ENCODE measurements at places on chromosomes 6 and 20.

DNA sequence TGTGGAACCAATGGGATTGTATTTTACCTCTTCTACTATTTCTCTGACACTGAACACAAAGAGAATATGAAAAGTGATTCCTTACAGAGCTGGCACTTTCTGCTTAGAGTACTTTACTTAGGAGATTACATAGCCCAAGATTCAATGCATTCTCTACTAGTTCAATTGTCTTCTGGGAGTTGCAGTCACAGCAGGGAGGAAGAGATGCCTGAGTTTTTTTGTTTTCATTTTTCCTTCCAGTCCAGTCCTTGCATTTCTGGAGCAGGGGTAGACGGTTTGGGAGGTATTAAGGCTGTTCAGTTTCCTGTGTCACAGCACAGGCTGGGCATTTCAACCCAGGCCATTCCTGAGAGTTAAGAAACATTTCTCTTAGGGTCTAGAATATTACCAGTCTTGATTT is 42.0 kb upstream of the SLC2A12 start:
- DNase-seq: no peak

GRCh38 chr6:32815115-32815514 is 1.7 kb downstream of the HLA-DOB start:
- no peak for DNase-seq

DNA sequence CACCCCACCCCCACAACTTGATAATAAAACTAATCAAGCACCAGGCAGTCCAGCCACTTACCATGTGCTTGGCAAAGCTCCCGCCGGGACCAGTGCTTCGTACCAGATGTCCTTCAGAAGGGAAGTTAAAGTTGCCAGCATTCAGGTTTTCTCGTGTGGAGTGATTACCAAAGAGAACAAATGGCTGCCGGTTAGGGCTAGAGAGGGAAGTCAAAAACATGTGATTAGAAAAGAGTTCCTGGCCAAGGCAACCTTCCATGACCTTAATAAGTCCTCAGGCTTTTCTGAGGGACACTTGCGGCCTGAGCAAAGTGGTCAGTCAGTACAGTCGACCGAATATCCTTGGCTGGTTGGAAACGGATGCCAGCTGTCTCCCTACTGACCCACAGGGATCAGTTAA is 67.0 kb downstream of the DNAAF9 start:
- DNase-seq: no peak

GRCh38 chr6:18725449-18725848 is 338.3 kb downstream of the RNF144B start:
- DNase-seq: no peak

- DNase-seq: peak; percentile 36
These were observed 189.1 kb downstream of the TBX18 start for GRCh38 chr6:84575264-84575663.

DNA sequence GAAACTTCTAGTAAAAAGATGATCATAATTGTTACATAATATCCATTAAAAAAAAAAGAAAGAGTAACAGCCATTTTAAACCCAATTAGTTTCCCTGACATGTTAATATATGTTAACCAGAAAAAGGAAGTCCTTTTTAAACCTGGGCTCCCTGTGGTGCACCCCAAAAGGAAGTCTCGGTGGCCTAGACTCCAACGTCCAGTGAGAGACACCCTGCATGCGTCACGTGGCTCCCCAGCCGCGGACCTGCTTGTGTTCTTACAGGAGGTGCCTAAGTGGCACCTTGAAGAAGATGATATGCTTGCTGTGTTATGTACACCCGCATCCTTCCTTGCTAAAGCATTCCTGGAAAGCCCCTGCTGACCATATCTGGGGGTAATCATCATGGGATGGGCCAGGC is 50.1 kb downstream of the FOXC1 start:
- DNase-seq: no peak

- DNase-seq: no peak
These were observed 175.1 kb upstream of the PDE10A start for GRCh38 chr6:165837948-165838745.

GRCh38 chr20:14780508-14780907 is 443.1 kb upstream of the FLRT3 start:
- no peak for DNase-seq

GRCh38 chr6:73389854-73390253 is 4.8 kb upstream of the DDX43 start:
- no peak for DNase-seq

GRCh38 chr6:109182578-109182977 is 87.3 kb downstream of the CEP57L1 start:
- DNase-seq: no peak

- DNase-seq: no peak
These were observed 920.0 kb downstream of the TFAP2A start for GRCh38 chr6:9494864-9495263.

DNA sequence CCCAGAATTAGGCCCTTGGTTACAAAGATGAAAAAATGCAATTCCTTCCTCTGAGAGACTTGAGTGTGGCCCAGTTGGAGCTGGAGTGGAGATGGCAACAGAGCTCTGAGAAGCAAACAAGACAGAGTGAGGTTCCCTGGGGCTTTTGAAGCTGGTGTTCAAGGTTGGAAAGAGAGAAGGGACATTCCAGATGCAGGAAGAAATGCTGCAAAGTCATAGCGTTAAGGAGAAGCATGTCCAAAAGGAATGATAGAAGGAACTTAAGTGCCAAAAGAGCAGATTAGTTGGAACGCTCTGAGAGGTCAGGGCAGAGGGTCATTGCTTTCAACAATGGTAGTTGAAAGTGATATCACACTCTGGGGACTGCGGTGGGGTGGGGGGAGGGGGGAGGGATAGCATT is 251.8 kb downstream of the TBC1D7 start:
- DNase-seq: no peak

DNA sequence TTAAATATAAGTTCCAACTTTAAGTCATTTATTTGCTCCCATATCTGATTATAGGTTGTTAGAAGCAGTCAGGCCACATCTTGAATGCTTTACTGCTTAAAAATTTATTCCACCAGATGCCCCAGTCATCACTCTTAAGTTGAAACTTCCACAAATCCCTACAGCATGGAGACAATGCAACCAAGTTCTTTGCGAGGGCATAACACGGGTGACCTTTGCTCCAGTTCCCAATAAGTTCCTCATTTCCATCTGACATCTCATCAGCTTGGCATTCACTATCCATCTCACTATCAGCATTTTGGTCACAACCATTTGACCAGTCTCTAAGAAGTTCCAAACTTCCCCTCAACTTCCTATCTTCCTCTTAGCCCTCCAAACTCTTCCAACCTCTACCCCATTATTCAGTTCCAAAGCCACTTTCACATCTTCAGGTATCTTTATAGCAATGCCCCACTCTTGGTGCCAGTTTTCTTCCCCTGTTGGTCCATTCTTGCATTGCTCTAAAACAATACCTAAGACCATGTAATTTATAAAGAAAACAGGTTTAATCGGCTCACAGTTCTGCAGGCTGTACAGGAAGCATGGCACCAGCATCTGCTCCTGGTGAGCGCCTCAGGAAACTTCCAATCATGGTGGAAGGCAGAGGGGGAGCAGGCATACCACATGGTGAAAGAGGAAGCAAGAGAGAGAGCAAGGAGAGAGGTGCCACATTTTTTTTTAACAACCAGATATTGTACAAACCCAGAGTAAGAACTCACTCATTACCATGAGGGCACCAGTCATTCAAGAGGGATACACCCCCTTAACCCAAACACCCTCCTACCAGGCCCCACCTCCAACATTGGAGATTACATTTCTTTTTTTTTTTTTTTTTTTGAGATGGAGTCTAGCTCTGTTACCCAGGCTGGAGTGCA is 15.9 kb upstream of the ITPR3 start:
- no peak for DNase-seq

GRCh38 chr6:124283486-124283885 is 479.8 kb downstream of the NKAIN2 start:
- DNase-seq: no peak

- no peak for DNase-seq
These were observed 1.5 kb downstream of the PSORS1C1 start for GRCh38 chr6:31115941-31116560.

DNA sequence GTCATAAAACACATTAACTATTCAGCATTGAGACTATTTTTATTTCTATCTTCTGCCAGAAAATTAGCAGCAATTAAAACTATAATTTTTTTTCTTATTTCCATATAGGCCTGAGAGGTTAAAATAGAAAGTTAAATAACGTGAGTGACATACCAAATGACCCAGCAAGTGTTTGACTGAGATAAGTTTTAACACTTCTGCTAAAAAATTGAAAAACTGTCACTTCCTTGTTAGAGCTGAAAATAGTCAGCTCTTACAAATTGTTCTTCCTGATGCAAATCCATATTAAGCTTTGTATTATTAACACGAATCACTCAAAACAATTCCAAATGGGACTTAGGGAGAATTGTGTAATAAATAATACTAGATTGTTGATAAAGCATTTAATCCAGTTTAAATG is 26.5 kb upstream of the STX11 start:
- no peak for DNase-seq

DNA sequence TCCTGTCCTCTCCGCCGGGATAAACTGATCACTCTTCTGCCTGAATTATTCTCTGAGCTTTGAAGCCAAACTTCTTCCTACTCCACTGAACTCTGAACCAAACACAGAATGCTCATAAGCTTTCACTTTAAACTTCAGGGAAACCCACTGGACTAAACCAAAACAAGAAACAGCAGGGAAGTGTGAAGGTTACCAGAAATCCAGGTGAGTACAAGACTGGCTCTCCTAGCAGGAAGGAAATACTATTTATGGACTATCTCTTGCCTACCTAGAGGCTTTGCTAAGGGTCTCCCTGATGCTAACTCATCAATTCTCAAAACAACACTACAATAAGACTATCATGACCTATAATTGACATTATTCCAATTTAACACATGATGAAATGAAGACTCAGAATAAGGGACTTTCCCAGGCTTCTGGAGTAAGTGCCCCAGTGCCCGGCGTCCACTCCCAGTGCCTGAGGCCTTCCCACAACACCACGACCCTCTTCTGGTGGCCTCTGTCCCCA is 145.0 kb downstream of the ZDHHC14 start:
- no peak for DNase-seq

- peak; percentile 56 for DNase-seq
These were observed 43.1 kb upstream of the NEDD9 start for GRCh38 chr6:11275598-11275997.

- no peak for DNase-seq
These were observed 91.2 kb downstream of the PLCB1 start for GRCh38 chr20:8223091-8223870.

GRCh38 chr20:62887152-62887859 is 25.7 kb upstream of the TCFL5 start:
- peak; percentile 27 for DNase-seq

DNA sequence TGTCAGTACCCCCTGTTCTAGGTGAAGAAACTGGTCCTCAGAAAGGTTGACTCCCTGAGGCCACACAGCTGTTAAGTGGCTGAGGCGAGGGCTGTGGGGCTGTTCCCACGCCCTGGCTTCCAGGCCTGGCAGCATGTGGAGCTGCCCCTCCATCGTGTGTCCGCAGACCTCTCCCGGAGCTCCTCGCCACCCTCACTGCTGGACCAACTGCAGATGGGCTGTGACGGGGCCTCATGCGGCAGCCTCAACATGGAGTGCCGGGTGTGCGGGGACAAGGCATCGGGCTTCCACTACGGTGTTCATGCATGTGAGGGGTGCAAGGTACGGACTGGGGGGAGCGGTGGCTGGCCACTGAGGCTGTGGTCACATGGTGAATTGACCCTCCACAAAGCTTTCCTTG is 32.2 kb upstream of the FANCE start:
- no peak for DNase-seq

DNA sequence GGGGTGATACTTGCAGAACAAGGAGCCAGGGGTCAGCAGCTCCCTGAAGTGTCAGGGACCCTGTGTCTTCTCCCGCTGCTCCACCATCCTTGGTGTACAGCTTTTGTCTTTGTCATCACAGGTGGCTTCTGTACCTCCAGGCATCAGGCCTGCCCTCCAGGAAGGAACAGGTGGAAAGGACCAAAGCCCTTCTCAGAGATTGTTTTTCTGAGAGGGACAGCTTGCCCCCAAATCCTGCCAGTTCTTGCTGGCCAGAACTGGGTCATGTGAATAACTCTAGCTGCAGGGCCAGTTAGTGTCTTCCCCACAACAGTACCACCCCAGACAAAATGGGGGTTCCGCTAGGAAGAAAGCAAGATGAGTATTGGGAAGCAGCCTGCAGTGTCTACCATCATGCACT is 31.4 kb downstream of the SNPH start:
- DNase-seq: no peak

DNA sequence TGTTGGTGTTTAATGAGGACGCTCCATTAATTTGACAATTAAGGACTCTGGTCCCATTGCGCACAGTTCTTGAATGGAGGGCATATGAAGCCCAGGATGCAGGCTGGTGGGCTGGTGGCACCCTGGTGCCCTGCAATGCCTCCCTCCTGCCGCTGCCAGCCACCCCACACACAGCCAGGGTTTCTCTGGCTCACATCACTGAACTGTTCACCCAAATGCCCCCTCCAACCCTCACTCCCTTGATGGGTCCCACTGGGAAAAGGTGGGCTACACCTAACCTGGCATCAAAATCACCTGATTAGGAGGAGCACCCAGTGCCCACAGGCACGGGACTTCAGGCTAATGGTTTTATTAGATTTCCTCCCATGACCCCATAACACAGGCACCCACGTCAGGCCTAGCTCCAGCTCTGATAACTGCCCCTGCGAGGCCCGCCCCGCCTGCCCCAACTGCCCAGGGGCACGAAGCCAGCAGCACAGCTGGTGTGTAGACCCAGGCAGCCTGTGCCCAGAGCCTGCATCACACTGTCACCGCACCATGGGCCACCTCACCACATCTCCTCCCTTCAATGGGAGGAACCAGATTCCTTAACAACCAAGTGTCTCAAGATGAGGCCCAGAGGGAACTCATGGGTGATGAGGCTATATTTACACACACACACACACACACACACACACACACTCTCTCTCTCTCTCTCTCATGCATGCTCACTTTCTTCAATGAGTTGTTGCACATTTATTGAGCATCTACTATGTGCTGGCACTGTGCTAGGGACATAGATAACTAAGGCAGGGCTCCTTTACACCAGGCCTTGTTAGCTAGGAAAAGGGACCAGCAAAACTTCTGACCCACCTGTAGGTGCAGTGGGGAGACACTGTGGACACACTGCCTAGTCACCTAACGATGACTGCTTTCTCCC is 107.3 kb downstream of the NOL4L start:
- no peak for DNase-seq

DNA sequence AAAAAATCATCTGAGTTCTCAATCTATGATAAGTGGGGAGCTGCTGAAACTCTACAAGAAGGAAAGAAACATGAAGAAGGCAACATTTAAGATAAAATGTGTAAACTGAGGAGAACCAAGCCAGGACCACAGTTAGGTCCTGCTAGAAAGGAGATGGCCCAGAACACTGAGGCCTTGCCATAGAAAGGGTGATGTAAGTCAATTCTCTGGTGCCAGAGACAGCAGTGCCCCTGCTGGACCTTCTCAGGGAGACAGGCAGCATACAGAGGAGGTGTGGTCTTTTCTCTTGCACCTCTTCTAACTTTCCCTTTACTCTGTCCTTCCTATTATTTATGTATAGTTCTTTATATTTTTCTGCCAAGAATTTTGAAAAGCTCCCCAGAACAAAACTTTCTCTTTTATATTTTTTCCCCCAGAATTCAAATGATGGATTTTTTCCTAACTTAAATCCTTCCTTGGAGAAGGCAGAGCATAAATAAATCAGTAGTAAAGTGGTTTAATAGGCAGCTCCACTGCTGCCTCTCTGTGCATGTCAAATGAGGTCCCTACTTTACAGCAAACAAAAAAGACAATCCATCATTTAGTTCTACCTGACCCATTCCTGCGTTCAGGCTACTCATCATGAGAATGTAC is 9.0 kb downstream of the UQCC2 start:
- peak; percentile 49 for DNase-seq
